ENCODE measurements at places on chromosomes 7 and 10.

- DNase-seq, result peak; percentile 50
These were observed 12.7 kb upstream of the AGR2 start for GRCh38 chr7:16817536-16817935.

- DNase-seq, result no peak
These were observed 28.8 kb upstream of the PDGFA start for GRCh38 chr7:548401-548800.

GRCh38 chr7:114153700-114154099, 234.9 kb upstream of the PPP1R3A start:
- DNase-seq, result no peak

DNA sequence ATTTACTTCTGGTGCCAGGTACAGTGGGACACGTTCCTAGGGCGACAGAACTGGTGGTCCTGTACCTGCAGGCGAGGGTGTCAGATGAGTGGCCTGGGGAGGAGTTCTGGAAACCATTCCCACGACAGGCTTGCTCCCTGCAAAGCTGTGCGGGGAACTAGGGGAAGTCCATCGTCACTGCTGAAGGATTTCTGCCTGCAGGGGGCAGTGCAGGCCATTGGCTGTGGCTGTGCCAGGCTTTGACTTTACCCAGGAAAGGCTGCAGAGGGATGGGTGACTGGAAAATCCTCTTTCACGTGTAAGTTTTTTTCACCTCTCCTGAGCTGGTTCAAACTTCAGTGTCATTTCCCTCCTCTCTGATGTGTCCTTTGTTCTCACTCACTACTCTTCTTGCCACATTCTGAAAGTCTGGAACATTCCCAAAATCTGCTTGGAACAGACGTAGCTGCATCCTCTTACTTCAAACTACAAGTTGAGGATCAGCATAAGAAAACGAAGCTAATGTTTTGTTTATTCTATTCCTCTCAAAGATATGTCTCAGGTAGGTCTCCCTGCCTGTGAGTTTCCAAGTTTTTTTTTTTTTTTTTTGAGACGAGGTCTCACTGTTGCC, 126.5 kb downstream of the SH2D4B start:
- DNase-seq, result peak; percentile 63

GRCh38 chr7:117597755-117598154, 117.9 kb downstream of the CFTR start:
- DNase-seq, result no peak
